Activated CD4-positive, alpha-beta T cell treated with anti-CD3 and anti-CD28 coated beads, Interleukin-2, amount 10 ng/mL, durations not matched to agents 7 days and 5 days (primary cell): ENCODE measurements at places on chromosomes 1 and 21.

- DNase-seq = no peak
Observed at GRCh38 chr1:160207118-160207650, 2.0 kb downstream of the PEA15 start.

GRCh38 chr1:230919207-230919606 is 50.9 kb upstream of the C1orf198 start:
- no peak for DNase-seq

- peak; percentile 69 for DNase-seq
Observed at GRCh38 chr1:1629430-1630190, 2.4 kb upstream of the MMP23B start.

DNA sequence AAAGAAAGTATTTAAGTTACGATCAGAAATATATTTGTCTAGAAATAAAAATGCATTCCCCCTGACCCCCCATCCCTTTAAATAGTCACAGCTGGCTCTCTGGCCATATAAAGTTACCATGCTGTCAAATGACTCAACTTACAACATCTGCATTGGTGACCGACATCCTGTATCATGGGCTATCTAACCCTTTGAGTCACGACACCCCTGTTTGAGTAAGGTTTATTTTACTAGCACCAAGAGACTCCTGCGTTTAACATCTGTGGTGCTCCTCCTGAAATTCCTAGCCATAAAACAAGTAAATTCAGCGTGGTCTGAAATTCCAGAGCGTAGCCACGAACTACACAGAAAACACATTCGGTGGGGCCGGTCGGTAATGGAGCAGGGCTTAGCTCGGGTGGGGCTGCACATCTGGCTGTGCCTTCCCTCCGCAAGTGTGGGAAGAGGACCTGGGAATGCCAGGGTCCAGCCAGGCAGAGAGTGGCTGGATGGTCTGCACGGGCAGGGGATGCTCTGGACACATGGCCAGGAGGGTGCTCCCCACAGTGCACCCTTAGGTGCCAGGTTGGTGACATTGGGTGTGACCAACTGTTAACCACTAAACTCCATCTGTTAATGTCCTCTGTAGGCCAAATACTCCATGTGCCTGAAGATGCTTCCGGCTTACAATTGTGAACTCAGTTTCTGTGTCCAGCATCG is 53.0 kb upstream of the CLDN14 start:
- DNase-seq = no peak

DNA sequence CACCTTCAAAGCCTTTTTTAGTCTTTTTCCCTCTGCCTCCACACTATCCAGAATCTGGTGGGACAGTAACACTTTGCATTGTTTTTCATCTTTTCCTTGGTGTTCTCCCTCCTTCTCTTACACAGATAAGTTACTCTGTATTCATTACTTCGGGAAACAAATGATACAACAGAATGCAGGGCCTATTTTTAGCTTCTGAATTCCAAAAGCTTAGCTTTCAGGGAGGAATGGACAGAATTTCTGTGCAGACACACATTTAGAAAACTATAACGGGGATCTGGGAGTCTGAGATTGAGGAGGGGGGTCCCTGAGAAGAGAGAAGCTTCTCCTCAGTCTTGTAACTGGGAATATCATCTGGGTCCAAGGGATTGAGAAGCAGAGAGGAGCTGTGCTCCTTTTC is 3.5 kb upstream of the STK40 start:
- DNase-seq = no peak

DNA sequence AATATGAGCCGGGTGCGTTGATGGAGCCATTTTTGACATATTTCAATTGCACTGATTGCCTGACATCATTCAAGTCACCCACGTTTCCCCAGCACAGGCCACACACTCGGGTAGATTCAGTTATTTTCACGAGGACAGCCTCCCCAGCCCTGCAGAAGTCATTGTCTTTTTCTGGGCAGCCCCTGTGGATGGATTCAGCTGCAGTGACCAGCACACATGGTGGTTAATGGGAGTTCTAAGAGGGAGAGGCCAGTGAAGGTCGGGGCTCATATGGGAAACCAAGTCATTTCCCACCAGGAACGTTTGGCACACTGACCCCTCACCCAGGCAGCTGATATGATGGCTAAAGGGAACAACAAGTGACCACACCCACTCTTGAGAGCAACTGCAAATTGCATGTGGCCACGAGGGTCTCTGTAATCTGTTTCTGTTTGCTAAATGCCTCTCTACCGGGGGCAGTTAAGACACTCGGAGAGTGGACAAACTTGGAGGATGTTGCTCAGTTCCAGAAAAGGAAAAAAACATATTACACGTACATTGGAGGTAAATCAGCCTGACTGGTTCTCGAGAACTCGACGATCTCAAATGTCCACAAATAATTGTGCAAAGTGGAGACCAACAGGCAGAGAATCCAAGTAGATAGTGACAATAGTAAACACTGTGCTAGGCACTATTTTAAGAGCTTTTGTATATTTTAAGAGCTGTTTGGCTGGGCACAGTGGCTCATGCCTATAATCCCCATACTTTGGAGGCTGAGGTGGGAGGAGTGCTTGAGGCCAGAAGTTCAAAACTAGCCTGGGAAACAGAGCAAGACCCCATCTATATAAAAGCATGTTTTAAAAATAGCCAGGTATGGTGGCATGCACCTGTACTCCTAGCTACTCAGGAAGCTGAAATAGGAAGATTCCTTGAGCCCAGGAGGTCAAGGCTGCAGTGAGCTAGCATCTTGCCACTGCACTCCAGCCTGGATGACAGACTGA is 167.2 kb upstream of the IRF2BP2 start:
- no peak for DNase-seq

DNA sequence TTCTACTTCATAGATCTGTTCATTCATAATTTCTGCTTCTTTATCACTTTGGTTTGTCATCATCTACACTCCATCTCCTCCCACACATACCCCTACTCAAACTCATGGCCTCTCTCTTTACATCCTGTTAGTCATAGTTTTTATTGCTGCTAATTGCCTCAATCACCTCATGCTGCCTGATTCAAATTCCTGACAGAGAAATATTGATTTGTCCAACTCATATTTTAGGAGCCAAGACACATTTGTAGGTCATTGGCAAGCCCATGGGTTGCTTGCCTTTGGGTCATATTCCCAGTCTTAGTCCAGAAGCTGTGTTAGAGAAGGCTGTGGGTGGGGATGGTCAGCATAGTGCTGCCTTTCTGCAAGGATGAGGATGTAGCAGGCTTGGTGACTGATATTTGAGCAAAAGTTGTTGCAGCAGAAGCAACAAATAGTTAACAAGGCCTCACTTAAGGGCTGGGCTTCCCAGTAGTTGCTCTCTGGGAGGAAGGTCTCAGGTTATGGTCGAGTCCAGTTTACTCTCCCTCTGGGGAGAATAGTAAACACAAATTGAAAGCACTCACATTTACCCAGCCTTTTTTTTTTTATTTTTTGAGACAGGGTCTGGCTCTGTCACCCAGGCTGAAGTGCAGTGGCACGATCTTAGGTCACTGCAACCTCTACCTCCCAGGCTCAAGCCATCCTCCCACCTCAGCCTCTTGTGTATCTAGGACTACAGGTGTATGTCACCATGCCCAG is 22.4 kb upstream of the EPS15 start:
- no peak for DNase-seq

DNA sequence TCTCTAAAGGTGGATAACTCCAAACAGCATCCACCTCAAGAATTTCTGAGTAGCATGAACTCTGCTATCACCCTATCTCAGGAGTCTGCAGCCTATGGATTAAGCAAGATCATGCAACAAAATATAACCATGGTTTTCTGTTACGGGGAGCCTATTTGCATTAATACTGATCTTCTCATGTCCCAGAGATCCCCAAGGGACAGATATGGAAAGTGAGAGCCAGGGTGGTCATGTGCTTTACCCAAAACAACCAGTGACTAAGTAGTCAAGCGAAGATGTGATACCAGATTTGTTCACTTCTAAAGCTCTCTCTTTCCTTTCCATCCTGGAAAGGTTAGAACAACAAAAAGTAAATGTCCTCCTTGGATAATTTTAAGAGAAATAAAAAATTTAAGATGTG is 125.1 kb downstream of the PRRX1 start:
- DNase-seq = no peak

GRCh38 chr1:164863056-164863455 is 304.1 kb downstream of the PBX1 start:
- DNase-seq = no peak

DNA sequence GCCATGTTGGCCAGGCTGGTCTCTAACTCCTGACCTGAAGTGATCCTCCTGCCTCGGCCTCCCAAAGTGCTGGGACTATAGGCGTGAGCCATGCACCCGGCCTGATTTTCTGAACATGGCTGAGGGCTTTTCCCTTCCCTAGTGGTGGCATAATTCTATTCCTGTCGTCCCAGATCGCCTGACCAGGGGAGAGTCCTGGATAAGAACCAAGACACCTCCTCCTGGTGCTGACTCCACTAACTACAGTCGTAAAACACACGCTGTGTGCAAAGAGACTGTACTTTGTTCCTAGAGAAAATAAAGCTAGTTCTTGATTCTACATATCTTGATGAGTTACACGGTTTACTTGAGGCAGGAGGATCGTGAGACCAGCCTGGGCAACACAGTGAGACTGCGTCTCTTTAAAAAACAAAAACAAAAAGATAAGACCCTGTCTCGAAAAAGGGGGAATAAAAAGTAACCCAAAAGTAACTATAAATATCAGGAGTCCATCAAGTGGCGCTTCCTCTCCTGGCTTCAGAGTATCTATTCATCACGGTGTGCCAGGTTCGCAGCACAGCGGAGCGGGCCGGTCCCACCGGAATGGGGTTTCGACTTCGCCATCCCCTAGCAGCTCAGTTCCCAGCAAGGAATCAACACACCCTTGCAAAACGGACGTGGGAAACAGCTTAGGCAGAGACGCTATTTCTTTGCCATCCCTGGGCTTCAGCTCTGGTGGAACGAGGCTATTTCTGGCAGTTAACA is 973 bp downstream of the SDF4 start:
- DNase-seq = peak; percentile 26

GRCh38 chr21:25871566-25871965 is 136.8 kb downstream of the GABPA start:
- no peak for DNase-seq

GRCh38 chr21:19523746-19524145 is 1120.2 kb upstream of the TMPRSS15 start:
- no peak for DNase-seq

GRCh38 chr1:157562515-157562914 is 10.2 kb upstream of the FCRL5 start:
- DNase-seq = no peak

GRCh38 chr1:24199291-24199900 is 12.3 kb upstream of the IFNLR1 start:
- DNase-seq = peak; percentile 80

DNA sequence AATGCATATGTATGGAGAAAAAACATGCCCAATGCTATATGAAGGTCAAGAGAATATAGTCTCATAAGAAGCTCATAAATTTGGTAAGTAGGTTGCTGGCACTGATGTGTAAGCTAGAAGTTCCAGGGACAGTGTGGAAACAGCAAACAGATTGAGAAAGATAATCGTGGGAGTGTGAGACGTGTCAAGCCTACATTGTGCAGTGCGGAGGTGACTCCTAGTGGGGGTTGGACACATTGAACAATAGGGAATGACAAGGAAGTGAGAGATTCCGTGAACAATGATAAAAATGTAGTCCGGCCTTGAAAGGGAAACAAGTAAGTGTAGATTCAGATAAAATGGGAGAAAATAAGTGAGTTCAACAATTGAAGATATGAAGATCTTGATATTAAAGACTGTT is 788.4 kb upstream of the PRMT6 start:
- DNase-seq = no peak

DNA sequence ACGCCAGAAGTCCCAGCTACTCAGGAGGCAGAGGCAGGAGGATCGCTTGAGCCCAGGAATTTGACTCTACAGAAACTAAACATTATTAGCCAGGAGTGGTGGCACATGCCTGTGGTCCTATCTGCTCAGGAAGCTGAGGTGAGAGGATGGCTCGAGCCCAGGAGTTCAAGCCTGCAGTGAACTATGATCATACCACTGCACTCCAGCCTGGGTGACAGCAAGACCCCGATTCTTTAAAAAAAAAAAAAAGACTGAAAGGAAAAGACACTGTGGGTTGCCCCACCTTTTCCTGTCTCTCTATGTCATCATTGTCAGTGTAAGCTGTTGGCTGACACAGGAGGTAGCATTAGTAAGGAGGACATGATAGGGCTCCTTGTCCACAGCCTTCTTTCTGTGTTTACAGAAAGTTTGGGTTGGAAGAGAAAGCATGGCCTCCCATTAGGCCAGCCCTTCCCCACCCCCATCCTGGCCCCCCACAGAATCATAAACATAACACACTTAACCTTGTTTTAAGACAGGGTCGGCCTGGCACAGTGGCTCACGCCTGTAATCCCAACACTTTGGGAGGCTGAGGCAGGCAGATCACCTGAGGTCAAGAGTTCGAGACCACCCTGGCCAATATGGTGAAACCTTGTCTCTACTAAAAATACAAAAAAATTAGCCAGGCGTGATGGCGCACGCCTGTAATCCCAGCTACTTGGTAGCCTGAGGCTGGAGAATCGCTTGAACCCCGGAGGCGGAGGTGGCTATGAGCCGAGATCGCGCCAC is 20.6 kb upstream of the RCAN3 start:
- peak; percentile 63 for DNase-seq

DNA sequence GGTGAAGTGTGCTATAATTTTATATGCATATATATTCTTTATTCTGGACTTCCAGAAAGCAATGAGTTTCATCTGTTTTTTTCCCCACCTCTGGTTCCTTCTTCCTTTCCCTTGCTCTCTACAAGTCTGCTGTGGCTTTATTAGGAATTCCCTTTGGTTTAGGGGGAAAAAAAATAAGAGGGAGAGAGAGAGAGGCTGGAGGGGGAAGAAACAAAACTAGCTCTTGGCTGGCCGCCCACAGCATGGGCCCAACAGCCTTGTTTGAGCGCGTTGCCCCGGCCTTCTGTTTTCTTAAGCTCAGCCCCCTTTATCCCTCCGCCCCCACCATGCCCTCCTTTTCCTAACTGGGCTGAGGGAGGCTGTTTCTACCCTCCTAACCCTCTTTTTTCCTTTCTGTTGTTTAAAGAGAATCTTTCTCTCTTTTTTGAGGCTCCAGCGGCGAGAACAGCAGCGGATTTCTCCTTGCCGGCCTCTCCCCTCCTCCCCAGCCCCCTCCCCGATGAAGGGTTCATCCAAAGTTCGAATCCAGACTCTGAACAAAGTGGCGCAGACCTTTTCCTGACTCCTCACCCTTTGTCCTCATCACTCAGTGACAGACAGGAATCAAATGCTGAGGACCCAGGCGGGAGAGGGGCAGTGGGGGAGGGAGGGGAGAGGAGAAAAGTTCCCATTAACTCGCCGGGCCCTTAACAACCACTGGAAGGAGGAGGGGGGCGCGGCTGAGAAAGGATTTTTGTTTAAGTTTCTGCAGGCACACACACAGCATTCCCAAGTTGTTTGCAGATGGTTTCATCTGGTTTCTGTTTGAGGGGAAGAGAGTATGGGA is 29.7 kb downstream of the PBX1 start:
- DNase-seq = no peak

DNA sequence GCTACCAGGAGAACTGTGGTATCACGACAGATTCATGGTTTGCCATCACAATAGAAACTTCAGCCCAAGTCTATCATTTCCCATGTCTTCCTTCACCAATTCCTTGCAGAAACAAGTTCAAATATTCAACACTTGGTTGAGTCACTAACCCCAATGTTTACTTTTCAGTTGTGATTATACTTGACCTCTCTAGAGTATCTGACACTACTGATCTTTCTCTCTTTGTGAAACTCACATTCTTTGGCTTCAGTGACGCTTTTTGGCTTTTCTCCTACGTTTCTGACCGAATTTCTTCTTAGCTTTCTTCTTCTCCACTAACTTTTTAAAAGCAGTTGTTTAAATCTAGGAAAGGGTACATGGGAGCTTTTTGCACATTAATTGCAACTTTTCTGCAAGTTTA is 48.8 kb upstream of the HMGB4 start:
- no peak for DNase-seq

GRCh38 chr1:153929426-153929825 is 6.7 kb upstream of the GATAD2B start:
- DNase-seq = no peak
